Stimulated activated CD4-positive, alpha-beta T cell treated with anti-CD3 and anti-CD28 coated beads, Interleukin-2, amount 100 ng/mL, for 48 hours (primary cell): ENCODE measurements at places on chromosomes 4 and X.
A peak's percentile ranks its signal among the peaks of the same experiment; 100 is the strongest.

- DNase-seq, result peak; percentile 37
Observed at GRCh38 chr4:113901994-113902787, 77.3 kb downstream of the ARSJ start.

GRCh38 chrX:39869846-39870601 is 227.7 kb downstream of the BCOR start:
- peak; percentile 59 for DNase-seq

- DNase-seq, result no peak
Observed at GRCh38 chr4:77782102-77782835, 36.9 kb downstream of the CNOT6L start.

- no peak for DNase-seq
Observed at GRCh38 chrX:143435916-143436315, 81.4 kb downstream of the SPANXN3 start.

- no peak for DNase-seq
Observed at GRCh38 chr4:95155759-95156451, 392.9 kb downstream of the UNC5C start.

GRCh38 chrX:118345045-118345463 is 852 bp upstream of the WDR44 start:
- no peak for DNase-seq

DNA sequence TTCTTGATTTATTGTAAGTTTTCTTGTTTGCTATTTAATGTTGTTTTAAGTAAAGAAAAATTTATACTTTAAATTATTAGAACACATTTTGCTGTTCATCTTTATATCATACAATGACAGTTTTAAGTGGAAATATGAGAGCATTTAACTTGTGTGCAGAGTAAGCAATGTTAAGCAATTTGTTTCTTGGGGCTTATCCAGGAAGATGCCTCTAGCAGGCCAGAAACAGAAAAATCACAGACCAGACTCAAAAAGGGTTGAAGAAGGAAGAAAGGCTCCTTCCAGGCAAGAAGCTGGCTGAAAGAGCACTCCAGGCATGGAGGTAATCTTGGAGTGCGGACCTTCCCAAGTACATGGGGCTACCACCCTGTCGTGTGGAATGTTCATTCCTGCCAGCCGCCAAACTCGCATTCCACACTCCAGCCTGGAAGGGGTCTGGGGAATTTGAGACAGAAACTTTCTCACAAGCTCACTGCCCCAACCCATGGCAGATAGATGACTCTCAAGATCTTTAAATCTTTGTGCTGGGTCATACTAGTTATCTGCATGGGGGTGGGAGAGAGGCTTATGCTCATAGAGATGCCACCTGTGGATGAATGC is 1521.3 kb upstream of the AGA start:
- DNase-seq, result no peak

- no peak for DNase-seq
Observed at GRCh38 chr4:6265546-6265945, 4.1 kb upstream of the WFS1 start.

- DNase-seq, result no peak
Observed at GRCh38 chrX:112512509-112512908, 167.2 kb downstream of the LHFPL1 start.

- peak; percentile 70 for DNase-seq
Observed at GRCh38 chr4:55321707-55322264, 24.3 kb upstream of the SRD5A3 start.

GRCh38 chrX:45756557-45756956 is 555.9 kb upstream of the DIPK2B start:
- DNase-seq, result no peak

- DNase-seq, result peak; percentile 50
Observed at GRCh38 chrX:103831342-103831802, 685 bp downstream of the RAB9B start.

DNA sequence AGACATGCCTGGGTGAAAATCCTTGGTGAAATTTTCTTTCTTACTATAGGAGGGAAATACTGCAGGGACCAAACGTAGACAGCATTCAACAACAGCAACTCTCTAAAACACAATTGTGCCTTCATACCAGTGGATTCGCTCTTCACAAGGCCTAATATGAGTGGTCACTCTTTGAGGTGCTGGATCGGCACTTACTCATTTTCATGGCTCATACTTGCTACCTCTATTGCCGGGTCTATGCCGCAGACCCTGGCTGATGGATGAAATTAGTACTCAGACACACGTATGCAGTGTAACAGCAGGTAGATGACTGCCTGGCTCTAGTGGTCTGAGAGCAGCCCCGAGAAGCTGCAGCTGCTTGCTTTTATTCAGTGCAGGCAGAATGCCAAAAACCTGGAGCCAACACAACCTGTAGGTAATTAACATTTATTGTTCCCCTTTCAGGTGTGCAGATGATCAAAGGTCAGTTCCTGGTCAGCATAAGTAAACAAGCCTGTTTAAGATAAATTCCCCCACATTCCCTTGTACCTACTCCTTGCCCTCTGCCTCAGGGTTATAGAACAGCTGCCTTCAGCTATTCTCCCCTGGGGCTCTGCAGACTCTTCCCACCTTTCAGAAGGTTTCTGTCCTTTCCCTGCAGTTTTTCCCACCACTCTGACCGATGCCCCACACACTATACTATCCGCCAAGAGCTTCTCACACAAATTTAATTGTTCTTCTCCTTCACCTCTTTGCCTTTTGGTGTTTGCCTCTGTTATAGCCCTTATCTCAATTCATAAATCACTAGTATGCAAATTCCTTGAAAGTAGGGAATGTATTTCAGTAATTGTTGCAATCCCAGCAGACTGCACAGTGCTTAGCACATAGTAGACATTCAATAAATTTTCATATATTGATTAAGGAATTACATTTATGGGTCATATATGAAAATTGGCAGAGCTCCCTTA is 210.0 kb downstream of the SPANXN3 start:
- no peak for DNase-seq

- no peak for DNase-seq
Observed at GRCh38 chr4:86613734-86614133, 19.6 kb downstream of the PTPN13 start.

DNA sequence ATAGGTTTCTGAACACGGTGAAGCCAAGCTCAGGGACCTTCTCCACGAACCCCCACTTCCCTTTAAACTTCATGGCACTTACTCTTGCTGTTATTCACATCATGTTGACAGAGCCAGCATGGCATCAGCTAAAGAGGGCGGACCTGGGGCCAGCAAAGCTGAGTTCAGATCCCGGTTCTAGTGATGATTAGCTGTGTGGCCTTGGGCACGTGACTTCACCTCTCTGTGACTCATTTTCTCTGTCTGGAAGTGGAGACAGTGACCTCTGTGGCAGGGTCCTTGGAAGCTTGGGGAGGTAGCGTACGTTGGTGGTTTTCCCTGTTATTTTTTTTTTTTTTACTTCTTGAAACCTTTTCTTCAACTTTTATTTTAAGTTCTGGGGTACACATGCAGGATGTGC is 13.4 kb downstream of the EVC start:
- no peak for DNase-seq

DNA sequence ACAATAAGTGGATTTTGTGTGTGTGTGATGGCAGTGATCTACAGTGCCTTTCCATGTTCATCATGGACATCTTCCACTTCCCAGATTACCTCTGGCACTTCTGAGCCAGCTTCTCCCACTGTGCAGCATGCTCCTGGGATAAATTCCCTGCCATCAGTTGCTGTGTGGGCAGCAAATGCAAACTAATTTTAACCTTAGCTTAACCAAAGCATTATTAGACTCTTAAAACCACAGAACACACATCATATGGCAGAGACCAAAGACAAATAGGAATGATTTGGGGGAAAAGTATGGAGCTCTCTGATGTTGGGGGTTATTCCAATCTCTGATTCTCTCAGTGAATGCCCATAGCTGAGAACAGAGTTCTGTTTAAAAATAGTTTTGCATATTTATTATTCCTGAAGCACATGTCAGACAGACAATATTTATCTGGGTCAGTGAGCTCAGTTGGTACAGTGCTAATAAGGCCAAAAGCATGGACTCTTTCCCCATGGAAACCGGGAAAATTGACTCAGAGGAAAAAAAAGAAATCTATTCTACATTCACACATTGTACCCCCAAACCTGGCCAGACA is 567.4 kb downstream of the IQCM start:
- no peak for DNase-seq

- DNase-seq, result no peak
Observed at GRCh38 chr4:176256921-176257320, 12.1 kb downstream of the ASB5 start.
